ENCODE measurements at places on chromosomes 3 and 15.

DNA sequence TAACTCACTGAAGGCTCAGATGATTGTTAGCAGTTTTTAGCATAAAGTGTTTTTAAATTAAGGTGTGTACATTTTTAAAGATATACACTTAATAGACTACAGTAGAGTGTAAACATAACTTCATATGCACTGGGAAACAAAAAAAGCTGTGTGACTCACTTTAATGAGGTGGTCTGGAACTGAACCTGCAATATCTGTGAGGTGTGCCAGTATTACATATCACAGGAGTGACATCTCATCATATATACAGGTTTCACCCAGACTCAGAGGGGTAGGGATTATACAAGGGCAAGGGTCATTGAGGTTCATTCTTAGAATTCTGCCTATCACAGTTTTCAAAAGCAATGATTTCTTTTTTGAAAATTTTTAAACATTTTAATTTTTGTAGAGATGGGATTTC is 7.3 kb upstream of the SNRK start:
- DNase-seq, result no peak

DNA sequence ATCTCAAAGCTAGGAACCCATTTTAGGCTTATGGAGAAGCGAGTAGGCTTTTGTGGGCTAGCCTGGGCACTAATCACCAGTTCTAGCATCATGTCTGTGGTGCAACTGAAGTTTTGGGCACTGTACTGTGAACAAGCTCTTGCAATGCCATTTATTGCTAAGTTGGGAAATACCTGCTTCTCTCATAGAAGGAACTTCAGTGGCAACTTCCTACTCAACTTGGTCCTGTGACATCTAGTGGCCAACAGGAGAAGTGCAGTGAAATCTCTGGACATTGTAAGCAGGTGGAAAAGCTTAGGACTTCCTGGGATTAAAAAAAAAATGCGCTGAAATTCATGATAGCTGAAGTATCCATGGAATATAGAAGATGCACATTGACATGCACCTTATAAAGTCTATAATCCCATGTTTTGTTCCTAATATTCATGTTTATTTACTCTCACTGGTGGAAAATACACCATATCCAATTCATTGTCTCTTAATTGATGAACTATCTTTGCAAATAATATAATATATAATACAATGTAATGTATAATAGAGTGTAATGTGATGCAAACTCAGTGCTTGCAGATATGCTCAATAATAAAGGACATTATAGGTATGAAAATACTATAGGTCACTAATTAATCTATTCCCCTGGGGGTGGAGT is 6.5 kb upstream of the ALDH1A3 start:
- no peak for DNase-seq

GRCh38 chr3:146446026-146446425 is 23.3 kb downstream of the PLSCR2 start:
- no peak for DNase-seq

DNA sequence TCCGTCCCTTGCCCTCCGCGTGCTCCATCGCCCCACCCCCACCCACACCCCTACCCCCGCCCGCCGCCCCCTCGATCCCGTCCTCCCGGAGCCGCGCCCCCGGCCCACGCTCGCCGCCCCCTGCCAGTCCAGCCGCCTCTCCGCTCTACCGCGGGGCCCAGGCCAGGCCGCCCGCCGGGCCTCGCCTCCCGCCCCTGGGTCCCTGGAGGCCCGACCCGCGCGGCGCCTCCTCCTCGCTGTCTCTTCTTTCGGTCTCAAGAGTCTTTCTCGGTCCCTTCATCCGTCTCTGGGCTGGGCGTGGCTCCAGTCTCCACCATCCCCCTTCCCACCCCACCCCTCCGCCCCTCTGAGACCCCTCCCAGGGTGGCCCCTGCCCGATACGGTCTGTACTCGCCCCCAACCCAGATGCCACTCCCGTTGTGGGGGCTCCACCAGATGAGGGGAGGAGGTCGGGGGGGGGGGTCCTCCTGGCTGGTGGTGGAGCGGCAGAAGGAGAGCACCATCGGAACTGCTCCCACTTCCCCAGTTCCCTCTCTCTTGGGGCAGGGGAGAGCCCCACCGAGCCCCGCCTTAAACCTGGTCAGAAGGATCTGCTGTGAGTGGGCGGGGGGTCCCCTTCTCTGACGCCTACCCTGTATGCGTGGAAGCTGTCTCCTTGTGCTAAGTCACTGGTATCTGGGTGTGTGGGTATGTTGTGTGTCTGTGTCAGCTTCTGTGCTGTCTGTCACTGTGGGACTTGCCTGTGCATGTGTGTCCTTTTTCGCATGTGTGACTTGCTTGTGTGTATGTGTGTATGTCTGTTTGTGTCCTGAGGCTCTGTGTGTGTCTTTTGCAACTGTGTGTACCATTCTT is 1.0 kb downstream of the PRKCD start:
- DNase-seq, result no peak

GRCh38 chr15:65818927-65819562 is 27.0 kb upstream of the DENND4A start:
- no peak for DNase-seq
